ENCODE measurements at places on chromosomes 16 and 17.

DNA sequence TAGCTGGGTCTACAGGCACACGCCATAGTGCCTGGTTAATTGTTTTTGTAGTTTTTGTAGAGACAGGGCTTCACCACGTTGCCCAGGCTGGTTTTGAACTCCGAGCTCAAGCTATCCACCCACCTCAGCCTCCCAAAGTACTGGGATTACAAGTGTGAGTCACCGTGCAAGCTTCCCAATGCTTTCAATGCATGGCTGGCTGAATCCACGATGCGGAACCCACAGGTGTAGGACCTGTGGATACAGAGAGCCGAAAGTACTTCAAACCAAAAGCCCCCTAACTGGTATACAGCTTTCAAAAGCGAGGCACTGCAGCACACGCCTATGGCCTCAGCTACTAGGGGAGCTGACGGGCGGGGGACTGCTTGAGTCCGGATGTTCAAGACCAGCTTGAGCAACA lies 44.8 kb downstream of the METTL16 start:
- DNase-seq: no peak

DNA sequence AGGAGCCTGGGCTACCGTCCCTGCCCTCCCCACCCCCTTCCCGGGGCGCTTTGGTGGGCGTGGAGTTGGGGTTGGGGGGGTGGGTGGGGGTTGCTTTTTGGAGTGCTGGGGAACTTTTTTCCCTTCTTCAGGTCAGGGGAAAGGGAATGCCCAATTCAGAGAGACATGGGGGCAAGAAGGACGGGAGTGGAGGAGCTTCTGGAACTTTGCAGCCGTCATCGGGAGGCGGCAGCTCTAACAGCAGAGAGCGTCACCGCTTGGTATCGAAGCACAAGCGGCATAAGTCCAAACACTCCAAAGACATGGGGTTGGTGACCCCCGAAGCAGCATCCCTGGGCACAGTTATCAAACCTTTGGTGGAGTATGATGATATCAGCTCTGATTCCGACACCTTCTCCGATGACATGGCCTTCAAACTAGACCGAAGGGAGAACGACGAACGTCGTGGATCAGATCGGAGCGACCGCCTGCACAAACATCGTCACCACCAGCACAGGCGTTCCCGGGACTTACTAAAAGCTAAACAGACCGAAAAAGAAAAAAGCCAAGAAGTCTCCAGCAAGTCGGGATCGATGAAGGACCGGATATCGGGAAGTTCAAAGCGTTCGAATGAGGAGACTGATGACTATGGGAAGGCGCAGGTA lies 762 bp downstream of the CDK12 start:
- no peak for DNase-seq

DNA sequence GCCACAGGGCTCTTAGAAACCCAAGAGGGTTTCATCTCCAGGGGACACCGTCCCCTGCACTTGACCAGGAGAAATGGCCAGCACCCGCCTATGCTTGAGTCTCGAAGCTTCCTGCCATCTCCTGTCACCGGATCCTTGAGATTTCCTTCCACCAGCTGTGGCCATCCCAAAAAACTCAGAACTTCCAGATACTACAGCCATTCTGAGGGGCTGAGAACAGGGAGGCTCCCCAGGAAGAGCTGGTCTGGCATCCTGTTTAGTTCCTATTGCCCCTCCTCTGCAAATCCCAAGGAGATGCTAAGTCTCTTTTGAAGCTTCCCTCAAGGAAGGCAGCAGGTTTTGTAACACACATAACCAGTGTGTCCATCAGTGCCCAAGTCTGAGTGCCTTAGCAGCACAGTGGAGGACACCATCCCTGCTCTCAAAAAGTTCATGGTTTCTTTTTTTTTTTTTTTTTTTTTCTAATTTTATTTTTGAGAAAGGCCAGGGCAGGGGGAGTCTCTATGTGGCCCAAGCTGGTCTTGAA lies 2.0 kb downstream of the UBALD2 start:
- DNase-seq: no peak

GRCh38 chr17:65393514-65393913 lies 167.9 kb downstream of the AXIN2 start:
- DNase-seq: no peak

GRCh38 chr16:15983898-15984297 lies 34.5 kb downstream of the ABCC1 start:
- DNase-seq: no peak

DNA sequence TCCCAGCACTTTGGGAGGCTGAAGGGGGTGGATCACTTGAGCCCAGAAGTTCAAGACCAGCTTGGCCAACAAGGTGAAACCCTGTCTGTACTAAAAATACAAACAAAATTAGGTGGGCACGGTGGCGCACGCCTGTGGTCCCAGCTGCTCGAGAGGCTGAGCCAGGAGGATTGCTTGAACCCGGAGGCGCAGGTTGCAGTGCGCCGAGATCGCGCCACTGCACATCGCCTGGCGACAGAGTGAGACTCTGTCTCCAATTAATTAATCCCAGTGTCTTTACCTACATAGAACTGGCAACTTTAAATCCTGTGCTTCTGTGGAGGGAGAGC lies 1.5 kb upstream of the ELOB start:
- no peak for DNase-seq

- DNase-seq: no peak
Observed at GRCh38 chr17:49344914-49345313, 17.1 kb downstream of the ZNF652 start.

DNA sequence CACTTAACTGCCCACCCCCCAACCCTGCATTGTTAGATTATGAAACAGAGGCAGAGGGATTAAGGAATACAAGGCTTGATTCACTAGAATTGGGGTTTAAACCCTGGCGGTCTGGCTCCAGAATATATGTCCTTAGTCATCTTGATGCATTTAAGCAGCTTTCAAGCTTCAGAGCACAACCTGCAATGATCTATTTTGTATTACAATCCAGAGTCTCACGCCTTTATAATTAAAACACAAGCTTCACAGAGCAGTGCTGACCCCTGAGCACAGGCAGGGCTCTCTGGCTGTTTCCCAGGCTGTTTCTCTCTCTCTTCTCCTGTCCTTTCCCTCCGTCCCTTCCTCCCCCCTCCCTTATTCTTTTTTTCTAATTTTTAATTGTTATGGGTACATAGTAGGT lies 209.1 kb downstream of the SPECC1 start:
- DNase-seq: no peak

DNA sequence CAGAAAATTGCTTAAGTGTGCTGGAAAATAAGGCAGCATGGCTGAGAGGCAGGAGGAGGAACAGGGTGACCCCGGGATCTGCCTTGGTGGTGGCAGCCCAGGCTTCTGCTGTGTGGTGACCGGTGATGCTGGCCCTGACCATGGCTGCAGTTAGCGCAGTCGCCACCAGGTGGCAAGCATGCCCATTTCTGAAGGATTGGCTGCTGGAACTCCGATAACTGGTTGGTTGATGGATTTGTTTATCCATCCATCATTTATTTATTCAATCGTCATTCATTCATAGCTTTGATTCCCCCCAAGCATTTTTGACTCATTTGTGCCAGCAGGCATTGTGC lies 29.1 kb upstream of the ITGA3 start:
- peak; percentile 25 for DNase-seq

- no peak for DNase-seq
Observed at GRCh38 chr17:33653399-33653788, 360.3 kb upstream of the ASIC2 start.

- DNase-seq: peak; percentile 9
Observed at GRCh38 chr16:29729116-29729521, 16.7 kb downstream of the C16orf54 start.

DNA sequence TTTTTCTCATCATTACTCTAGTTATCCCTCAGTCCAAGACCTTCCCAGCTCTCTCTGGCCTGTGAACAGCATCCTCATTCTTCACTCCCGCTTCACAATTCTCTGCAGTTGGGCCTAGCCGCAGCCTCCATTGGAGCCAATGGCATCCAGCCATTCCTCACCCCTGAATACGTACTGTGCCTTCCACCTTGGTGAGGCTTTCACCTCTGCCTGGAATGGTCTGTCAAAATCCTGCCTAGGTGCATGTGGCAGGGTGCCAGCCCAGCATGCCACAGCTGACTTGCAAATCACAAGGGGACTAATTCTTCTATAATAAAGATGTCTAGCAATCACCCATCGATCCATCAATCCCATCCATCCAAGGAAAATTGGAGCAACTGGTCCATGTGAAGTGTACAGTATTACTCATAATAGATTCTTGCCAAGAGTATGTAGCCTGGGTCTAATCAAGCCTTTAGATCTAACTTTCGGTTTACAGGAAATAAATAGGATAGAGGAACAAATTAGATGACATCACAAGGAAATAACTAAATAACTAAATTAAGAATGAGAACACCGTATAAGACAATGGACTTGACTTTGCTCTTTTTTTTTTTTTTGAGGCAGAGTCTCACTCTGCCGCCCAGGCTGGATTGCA lies 5.1 kb upstream of the CX3CL1 start:
- no peak for DNase-seq

GRCh38 chr17:74523308-74523707 lies 8.0 kb downstream of the CD300LB start:
- DNase-seq: no peak

DNA sequence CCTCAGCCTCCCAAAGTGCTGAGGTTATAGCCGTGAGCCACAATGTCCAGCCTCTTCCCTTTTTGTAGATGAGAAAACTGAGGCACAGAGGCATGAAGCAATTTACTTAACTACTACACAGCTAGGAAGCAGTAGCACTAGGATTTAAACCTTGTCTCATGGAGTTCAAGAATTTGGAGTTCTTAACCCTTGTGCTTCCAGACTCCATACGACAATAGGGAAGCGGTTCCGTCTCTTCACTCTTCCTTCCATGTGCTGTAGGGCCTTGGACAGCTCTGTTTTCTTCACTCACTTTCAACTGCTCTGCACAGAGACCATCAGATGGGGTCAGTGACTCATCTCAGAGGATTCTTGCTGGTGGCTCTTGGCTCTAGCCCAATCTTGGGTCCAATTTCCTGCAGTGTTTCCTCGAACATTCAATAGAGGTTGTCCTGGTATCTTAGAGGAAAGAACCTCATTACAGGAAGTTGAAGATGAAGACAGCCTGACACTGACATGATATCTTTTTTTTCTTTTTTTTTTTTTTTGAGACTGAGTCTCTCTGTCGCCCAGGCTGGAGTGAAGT lies 19.3 kb downstream of the ITGAL start:
- DNase-seq: peak; percentile 72

DNA sequence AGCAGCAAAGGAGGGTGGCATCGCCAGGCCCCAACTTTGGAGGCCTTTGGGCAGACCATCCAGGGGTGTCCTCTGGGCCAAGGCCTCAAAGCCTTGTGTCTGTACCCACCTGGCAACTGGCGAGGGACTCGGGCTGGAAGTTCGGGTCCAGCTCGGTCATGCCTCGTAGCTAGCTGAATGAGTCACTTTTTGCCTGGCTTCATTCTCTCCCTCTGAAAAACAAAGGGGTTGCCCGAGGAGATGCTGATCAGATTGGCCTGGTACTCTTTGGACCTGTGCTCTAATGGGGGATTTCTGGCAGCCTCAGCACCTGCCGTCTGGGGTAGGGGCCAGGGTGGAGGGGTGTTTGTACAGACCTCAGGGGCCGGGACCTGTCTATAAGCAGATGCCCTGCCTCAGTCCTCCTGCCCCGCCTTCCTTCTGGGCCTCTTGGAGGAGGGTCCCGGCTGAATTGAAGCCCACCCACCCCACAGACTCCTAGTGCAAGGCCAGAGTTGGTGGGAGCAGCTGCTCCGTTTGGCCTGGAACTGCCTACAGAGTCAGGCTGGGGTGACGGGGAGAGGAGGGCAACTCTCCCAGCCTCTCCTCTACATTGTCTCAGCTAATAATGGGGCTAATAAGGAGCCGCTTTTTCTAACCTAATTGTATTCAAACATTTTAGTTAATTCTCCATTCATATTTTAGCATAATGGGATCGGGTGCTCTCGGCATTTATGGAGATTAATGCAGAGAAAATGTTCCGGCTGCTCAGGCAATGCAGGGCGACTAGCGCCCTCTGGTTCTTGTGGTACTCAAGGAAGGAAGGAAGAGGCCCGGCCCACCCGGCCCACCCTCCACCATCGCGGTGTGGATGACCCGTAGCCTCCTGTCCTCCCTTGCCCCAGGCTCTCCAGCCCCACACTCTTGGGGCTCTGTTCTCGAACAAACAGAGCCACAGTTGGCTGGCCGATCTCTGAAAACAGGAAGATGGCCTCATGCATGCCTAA lies 21.4 kb upstream of the ABCC3 start:
- DNase-seq: no peak

DNA sequence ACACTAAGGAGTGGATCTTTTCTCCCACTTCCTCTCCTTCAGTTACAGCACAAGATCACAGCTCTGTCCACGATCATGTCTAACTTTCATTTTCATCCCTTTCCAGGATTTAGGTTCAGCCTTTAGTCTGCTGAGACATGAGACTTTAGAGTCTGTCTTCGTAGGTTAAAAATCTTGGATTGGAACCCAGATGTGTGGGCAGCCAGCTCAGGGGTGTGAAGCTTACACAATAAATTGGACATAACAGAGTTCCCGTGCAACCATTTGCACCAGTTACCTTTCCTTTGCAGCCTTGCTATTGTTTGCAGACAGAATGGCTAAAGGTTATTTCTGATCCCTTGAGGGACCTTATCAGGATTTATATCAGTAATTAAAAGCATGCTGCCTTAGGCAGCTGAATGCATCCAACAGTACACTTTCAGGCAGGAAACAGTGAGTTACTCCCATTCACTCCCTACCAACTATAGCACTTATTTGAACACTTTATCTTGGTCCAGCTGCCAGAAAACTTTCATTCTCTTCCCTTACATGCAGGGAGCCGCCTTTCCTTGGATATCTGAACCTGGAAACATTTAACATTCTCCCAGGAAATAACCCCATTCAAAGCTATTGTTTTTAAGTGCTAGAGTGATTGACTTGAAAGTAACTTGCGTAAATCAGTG lies 87.3 kb downstream of the TMEM100 start:
- DNase-seq: no peak

DNA sequence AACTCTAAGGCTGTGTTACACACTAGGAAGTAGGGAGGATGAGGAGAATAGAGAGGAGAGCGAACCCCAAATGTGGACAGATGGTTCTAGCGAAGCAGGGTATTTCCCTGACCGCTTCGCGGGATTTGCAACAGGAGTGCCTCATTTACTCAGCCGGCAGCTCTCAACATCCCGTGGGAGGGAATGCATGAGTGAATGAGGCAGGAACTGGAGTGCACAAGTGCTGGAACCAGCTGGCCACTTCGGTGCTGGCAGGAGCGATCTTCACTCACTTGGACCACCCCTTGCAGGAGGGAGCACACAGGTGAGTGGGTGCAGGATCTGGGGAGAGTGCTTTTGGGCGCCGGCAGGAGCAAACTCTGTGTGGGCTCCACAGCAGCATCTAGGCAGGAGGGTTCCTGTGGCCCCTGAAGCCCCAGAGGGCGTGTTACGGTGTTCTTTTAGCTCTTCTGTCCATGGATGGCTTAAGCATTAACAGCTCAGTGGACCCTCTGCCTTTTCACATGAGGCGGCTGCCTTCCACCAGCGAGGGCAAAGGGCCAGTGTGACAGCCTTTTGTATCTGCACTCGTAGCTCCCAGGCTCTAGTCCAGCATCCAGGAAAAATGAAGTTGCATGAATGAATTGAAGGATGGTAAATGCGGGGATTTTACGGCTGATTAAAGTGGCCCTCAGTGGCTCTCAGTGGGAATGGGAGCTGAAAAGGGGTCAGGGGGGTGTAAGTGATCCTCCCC lies 17.4 kb upstream of the ZNHIT3 start:
- no peak for DNase-seq

GRCh38 chr16:48558371-48558841 lies 51.6 kb downstream of the N4BP1 start:
- DNase-seq: peak; percentile 37
